ENCODE measurements at places on chromosomes 6 and 20. TPM values are rescaled to one million over a fixed set of nuclear protein-coding genes. Genes with fewer than 3 reads are reported as not detected.

The OR2W1 gene
- not detected for total RNA-seq

The SPAG4 gene
- 5.0 TPM for total RNA-seq

The RPP21 gene
- total RNA-seq = 75.7 TPM

The BICRAL gene
- 3.1 TPM for total RNA-seq

The CTSZ gene
- 188 TPM for total RNA-seq

All from A549 treated with Hydrocortisone at 1 μM for 4 hours (cell line).